ENCODE measurements at places on chromosomes 7 and 10.

DNA sequence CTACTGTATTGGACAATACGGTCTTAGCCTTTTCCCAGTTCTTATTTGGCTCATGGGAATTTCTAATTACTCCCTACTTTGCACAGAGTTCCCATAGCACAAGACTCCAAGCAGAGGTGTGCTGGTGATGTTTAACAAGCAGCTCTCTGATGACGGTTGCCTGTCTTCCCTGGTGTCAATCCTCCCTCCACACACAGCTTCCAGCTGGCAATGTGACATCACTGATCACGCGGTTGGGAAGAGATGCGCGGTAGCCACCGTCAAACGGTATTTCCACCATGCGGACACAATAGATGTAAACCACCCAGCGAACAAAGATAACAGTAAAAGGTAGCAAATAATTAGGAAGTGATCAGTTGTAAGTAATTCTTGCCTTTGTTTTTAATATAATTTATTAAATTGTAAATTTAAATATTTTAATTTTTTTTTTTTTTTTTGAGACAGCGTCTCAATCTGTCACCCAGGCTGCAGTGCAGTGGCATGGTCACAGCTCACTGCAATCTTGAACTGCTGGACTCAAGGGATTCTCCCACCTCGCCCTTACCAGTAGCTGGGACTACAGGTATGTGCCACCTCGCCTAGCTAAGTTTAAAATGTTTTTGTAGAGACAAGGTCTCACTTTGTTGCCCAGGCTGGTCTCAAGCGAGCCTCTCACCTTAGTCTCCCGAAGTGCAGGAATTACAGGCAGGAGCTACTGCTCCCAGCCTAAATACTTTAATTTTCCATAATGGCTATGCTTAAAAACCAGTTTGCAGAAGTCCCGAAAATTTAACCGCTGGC lies 36.3 kb upstream of the IL15RA start:
- no peak for DNase-seq

DNA sequence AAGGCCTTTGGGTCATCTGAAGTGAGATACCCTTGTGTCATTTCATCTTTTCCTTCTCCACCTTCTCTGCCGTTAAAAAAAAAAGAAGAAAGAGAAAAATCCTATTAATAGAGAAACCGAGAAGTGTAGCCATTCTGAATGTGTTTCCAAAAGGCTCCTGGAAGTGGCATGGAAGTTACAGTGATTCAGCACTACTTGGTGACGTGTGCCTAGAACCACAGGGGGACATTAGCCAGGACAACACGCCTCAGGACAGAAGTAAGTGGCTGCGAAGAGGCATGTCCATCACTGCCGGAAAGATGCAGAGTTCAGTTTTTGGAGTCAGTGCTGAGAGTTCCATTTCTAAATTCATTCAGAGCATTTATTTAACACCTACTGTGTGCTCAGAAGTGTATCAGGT lies 6.3 kb downstream of the HTRA1 start:
- DNase-seq = no peak

- DNase-seq = no peak
Observed at GRCh38 chr7:3520206-3520605, 219.2 kb downstream of the SDK1 start.

DNA sequence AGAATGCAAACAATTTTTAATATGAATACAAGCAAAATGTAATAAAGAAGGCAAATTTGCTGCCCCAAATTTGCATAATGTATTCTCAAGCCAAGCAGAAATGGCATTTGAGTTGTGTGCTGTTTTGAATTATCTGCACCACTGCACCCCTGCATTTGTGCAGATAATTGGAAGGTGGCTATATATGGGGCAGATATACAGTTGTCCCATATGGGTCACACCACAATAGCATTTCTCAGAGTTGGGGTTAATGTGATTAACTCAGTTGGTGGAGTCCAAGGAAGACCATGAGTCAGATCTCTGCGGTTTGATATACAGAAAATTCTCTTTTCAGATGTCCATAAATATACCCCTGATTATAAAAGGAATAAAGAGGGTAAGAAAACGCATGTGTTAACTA lies 68.9 kb upstream of the EXOC4 start:
- no peak for DNase-seq

DNA sequence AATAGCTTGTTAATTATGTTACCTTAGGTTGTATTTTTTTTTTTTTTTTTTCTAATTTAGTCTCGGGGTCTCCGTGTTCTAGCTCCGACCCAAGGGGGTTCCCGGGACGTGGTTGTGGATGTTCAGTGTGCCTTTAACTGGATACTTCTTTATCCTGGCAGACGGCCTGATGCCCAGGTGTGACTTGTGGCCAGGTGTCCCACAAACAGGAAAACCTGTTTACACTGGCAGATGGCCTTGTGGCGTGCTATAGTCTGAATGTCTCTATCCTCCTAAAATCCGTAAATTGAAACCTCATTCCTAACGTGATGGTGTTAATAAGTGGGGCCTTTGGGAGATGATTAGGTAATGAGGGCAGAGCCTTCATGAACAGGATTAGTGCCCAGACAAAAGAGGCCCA lies 546.4 kb upstream of the C7orf33 start:
- no peak for DNase-seq

DNA sequence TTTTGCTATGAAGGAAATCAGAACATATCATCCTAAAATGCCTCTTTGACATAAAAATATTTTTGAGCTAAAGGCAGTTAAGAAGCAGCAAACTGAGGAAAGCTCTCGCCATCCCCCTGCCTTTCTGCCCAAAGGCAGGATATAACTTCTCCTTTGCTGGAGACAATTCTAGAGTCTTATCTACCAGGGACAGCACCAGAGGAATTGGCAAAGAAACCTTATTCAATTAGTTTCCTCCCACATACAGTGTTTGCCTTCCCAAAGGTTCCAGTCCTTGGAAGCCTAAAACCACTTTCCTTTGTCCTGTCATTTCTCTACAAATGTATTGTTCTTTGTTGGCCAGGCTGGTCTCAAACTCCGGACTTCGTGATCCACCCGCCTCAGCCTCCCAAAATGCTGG lies 33.7 kb downstream of the MASTL start:
- no peak for DNase-seq

- peak; percentile 1 for DNase-seq
Observed at GRCh38 chr10:46264737-46265368, 21.9 kb upstream of the ANTXRL start.

DNA sequence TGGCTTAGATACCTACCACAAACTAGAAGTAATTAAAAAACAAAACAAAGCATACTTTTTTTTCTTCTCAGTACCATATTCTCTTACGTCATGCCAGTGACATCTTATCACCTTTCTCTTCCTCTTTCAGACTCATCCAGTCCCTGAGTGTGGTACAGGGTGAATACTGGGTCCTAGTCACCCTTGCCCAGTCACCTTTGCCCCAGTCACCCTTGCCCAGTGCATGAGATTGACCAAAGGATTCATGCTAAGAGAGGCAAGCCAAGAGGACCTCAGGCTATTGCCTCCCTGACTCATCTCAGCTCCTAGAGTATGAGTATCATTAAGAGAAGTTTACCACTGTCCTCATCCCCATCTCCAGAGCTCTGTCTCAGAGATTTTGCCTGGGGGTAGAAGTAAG lies 10.0 kb upstream of the TSPAN12 start:
- DNase-seq = no peak

- DNase-seq = peak; percentile 31
Observed at GRCh38 chr10:23344241-23344841, at the start of gene C10orf67. TSS of gene C10orf67 (minus strand) at chr10:23344797. CDS start at chr10:23344774, 23 bp downstream.

DNA sequence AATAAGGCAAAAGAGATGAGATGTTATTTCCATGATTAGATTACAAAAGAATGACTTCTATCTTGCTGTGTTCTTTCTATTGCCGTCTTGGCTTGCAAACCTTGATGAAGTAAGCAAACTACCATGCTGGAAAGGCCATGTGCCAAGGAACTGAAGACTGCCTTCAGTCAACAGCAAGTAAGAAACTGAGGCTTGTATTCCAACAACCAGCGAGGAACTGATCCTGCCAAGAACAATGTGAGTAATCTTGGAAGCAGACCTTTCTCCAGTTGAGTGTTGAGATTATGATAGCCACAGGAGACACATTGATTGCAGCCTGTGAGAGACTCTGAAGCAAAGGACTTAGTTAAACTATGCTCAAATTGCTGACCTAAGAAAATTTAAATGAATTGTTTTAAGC lies 164.6 kb upstream of the GRM3 start:
- DNase-seq = no peak

DNA sequence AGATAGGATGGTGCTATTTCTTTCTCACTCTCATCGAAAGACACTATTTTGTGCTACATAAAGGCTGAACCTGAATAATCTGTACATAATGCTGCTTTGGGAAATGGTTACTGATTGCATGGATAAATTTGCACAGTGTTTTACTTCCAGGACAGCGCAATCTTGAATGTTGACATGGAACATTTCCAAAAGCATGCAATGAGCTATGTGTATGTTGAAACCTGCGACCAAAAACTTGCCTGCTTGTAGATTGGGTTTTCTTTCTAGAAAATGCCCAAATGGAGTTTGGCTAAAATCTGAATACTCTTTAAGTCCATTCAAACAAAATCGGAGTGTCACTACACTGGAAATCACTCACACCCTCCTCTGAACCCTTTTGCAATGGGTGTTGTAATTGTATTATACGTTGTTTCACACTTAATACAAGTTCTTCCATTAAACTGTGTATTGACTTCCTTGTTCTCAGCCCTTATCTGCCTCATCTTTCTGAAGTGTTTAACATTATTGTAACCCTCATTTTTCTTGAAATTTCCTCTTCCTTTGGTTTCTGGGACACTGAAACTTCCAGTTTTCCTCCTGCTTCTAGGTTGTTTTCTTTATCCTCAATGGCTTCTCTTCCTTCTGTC lies 73.7 kb upstream of the CAPZA2 start:
- no peak for DNase-seq

DNA sequence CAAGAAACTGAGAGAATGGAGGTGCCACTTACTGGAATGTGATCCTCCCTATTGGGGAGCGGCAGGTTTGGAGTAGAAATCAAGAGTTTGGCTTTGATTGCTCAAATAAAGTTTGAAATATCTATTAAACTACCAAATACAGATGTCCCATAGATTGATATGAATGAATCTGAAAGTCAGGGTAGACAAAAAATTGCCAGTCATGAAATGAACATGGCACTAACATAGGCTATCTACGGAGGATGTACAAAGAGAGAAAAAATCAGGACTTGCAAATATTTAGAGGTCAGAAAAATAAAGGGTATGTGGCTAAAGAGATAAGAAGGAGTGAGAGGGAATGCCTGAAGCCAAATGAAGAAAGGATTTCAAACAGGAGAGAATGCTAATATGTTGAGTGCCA lies 119.9 kb downstream of the PCDH15 start:
- no peak for DNase-seq

- DNase-seq = no peak
Observed at GRCh38 chr7:36871355-36871738, 147.1 kb upstream of the AOAH start.

DNA sequence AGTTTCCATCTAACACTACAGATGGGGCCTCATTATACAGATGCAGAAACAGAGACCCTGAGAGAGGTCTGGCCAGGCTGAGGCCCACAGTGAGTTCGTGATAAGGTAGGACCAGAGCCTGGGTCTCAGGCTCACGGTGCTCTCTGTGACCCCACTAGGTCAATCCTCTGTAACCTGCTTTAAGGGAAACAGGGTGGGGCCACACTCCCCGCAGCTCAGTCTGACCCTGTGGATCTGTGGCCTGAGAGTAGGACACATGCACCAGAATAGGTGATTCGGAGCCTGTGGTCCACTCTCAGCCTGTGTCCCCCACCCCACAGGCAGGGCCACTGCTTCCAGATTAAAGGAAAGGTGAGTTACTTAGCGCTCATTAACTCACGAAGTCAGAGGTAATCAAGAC lies 137.8 kb upstream of the FAM20C start:
- no peak for DNase-seq

DNA sequence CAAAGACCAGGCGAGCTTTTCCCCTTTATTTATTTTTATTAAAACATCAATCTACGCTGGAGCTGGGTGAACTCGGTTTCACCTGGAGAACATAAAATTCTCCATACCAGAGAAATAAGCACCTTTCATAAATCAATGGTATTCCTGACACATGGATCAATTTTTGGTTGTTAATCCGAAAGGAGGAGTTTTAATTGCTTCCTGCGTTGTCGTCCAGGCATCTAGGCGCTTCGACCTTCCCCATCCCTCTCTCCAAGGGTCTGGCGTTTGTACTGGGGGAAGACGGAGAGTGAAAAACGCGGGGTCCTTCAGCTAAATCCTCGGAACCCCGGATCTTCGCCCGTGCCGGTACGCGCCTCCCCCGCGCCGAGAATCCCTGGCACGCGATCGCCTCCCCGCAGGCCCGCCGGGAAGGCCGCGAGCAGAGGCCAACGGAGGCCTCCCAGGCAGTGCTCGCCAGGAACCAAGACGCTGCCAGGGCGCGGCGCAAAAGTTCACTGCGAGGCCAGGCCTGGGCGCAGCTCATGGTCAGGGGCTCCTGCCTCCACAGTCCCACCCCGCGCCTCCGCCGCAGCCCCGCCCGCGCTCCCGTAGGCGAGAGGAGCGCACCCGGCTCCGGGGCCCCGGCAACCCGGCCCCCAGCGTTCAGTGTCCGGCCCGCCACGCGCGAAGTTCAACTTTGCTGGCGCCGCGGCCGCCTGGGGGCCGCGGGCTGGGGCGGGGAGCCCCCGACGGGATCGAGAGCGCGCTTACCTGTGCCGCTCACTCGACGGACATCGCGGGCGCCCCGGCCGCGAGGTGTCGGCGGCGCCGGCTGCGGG lies 8.3 kb upstream of the EBF3 start:
- no peak for DNase-seq

DNA sequence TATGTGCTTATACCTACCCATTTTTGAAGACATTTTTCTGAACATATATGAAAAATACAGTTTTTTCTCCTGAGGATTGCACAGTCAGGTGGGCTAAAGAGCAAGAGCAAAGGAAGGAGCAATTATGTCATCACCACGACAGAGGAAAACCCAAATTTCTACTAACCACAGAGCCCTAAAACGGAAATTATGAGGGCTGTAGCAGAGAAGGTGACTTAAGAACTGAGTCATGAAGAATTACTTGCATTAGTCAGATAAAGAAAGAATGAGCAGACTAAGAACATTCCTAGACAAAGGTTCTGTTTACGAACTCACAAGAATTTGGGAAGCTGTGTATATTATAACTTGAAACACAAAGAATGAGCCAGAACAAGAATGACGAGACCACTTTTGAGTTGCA lies 974.4 kb downstream of the NXPH1 start:
- no peak for DNase-seq

GRCh38 chr10:71889388-71889987 lies 38.4 kb upstream of the PSAP start:
- DNase-seq = no peak

DNA sequence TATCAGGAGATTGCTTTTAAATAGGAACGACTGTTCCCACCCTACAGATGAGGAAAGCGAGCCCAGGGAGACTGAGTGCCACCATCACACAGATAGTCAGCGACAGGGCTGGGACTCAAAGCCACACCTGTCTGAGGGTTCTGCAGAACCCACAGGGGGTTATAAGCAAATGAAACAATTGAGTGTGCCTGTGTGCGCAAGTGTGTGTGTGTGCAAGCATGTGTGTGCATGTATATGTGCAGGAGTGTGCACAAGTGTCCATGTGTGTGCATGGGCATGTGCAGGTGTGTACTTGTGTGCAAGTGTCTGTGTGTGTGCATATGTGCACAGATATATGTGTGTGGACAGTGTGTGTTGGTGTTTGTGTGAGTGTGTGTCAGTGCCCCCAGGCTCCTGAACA lies 280.2 kb downstream of the GRID1 start:
- no peak for DNase-seq

- DNase-seq = no peak
Observed at GRCh38 chr7:117283371-117283770, 39.5 kb downstream of the WNT2 start.
